NCI-H1436 treated with DMSO at 0.1 percent for 48 hours (cell line): ENCODE measurements at places on chromosomes 7 and 10.

- DNase-seq, result no peak
Observed at GRCh38 chr10:48760983-48761382, 76.3 kb downstream of the WDFY4 start.

DNA sequence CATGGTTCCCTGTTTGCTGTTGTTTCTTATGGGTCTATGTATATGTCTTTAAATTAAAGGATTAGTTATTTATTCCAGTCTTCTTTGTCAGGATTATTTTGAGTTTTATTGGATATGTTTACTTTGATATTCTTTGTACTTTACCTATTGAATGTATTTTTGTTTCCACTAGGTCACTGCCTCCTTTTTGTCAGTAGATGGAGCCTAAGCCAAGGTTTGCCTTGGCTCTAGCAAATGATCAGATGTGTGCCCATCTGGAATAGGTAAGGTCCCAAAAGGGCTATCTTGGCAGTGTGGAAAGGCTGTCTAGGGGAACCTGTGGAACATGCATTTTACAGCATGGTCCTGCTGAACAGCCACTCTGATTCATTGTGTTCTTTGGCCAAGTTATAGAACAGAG, 337.3 kb upstream of the GHITM start:
- DNase-seq, result no peak

GRCh38 chr10:88735661-88736060, 24.2 kb upstream of the LIPN start:
- no peak for DNase-seq

GRCh38 chr10:132293201-132293812, 14.4 kb downstream of the STK32C start:
- DNase-seq, result no peak

DNA sequence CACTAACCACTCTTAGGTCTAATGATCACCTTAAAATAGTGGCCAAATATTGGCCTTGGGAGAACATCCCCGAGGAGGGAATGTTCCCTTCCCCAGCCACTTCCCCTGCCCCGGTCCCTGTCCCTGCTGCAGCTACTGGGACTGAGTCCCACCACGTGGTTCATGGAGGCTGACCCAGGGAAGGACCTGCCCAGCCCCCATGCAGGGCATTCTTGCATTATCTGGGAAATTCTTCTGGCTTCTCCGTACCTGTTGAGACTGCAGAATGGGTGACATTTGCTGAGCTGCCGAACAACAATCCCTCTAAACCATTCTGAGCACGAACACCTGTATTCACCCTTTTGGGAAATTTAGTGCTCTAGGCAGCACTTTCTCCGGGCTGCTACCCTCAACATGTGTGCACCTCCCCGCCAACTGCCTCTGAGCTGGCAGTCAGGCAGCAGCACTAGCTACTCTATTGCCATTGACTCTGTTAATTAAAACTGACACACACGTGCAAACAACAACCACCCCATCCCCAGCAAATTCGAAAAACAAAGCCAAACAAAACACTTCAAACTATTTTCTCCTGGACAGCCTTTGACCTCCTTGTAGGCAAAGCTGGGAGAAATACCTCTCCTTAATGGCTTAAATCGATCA, 567.4 kb upstream of the MKI67 start:
- DNase-seq, result no peak

DNA sequence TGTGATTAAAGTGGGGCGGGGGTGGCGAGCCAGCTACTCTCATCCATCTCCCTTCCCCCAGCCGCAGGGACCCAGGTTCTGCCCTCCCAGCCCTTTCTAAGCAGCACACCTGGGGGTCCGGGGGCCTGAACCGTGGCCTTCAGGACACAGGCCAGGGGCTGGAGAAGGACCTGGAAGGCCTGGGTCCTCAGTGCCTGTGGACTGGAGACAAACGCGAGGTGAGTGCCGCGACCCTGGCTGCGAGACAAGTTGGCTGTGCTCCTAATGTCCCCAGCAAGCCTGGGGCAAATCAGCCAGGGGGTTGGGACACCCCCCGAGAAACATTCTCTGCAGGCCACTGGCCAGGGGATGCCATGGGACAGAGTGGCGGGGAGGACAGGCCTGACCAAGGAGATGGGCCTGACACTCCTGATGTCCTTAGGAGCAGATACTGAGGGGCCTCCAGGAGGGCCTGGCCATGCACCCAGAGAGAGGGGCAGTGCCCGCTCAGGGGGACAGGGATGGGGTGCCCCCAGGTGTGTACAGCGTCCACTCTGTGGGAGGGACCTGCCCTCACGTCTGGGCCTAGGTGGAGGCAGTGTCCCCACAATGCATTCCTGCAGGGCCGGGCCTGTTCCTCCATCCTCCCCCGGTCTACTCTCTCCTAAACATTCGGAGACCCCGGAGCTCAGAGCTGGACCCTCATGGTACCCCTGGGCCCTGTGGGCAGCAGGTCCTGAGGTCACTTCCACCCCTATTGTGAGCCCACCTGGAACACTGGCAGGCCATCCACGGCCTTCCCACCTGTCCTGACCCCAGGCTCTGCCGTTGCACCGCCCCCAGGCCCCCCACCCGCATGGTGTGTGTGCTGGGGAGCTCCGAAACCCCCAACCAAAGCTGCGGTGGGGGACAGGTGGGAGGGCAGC, 13.1 kb downstream of the BRAT1 start:
- no peak for DNase-seq

DNA sequence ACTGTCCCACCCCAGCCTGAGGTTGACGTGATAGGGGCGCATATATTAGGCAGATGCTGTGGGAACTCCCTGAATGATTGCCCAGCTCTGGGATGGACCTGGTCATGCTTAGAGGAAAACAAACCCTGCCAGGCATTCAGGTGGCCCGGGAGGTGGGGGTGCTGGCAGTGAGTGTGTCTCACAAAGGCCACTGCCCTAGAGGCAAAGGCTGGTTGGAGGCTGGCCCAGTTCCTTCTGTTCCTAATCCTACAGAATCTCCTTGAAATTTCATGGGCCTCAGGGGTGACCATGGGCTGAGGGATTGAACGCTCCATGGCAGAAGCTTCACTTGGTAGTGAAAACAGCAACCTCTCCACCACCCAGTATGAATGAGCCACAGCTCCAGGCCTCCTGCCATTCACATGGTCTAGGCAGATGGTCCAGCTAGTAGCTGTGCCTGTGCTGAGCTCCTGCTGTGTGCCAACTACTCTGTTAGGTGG, 25.6 kb downstream of the ADRA2A start:
- DNase-seq, result no peak

DNA sequence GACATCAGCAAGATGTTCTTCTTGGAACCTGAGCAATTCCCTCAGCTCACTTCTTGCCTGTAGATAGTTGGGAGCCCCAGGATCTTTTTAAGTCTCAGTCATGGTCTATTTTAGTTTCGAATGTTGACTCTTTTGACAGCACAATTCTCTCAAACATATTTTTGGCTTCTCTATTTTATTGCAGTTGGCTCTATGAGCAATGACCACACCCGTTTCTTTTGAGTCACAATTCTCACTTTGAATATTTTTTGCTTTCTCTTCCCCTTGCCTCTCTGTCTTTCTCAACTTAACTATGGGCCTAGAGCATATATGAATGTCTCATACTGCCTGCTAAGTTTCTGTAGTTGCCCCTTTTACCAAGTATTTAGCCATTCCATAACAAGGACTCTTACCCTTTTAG, 222.8 kb downstream of the PTN start:
- DNase-seq, result no peak
